ENCODE measurements at places on chromosomes 13 and 19. TPM values are rescaled to one million over a fixed set of nuclear protein-coding genes. Genes with fewer than 3 reads are reported as not detected.

GRCh38 chr13:85685436-85685835 lies 113.8 kb downstream of the SLITRK6 start:
- no peak for DNase-seq

DNA sequence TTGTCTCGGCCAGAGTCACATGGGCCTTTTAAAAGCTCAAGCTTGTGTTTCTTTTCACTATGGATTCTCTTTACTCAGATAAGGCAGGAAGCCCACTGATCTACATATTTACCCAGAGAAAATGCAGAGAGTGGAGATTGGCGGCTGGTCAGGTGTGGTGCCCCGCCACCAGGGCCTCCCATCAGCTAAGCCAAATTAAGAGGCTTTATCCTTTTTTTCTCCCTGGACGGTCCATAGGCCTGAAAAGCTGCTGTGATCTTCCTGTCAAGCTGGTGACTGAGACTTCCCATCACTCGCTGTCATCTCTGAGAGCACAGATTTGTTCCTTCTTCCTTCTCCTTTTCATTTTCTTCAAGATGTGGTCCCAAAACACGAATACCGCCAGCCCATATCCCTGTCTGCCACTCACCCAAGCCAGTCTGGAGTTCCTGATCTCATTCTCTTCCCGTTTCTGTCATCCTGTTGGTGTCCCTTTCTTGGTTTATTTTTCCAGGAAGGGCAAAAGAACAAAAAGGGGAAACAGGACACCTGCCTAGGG lies 1.9 kb downstream of the SAFB start:
- DNase-seq = no peak

DNA sequence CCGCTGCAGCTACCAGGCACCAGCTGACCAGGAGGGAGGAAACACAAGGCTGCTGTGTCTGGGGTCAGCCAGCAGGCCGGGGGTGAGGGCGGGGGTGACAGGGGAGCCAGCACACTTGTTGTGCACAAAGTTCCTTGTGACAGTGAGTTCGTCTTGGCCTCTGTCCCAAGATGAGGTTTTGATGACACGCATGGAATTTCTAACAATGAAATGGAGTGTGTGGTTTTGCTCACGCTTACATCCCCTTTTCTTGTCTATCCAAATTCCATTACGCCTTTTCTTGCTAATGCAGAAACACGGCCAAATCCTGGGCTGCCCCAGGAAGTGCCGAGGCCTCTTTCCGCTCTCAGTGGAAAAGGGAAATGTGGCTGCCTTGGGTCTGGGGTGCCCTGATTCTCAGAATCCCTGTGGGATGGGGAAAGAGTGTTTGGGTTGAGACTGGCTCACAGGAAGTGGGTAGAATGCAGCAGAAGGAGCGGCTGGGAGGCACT lies 73.8 kb downstream of the GADD45B start:
- peak; percentile 91 for DNase-seq

DNA sequence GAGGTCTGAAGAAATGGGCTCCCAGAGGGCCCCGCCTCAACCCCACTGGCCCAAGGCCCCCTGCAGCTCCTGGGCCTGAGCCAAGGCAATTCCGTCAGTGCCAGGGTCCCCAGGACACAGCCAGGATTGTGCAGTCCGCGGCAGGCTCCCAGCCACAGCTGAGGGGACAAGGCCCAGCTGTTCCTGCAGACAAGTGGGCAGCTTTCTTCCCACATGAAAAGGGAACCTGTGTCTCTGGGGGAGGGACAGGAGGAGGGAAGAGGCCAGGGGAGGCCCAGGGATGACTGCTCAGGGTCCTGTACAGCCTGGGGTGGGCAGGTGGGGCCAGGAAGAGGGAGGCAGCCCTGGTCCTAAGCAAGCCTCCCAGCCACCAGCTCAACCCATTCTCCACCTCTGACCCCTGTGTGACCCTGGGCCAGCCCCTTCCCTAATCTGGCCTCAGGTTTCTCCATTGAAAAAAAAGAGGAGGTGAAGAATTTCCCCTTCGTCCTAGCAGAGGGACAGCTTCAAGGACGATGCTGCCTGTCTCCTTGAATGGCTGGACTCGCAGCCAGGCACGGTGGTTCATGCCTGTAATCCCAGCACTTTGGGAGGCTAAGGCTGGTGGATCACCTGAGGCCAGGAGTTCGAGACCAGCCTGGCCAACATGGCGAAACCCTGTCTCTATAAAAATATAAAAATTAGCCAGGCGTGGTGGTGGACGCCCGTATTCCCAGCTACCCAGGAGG lies 20.5 kb upstream of the VSTM2B start:
- DNase-seq = no peak

DNA sequence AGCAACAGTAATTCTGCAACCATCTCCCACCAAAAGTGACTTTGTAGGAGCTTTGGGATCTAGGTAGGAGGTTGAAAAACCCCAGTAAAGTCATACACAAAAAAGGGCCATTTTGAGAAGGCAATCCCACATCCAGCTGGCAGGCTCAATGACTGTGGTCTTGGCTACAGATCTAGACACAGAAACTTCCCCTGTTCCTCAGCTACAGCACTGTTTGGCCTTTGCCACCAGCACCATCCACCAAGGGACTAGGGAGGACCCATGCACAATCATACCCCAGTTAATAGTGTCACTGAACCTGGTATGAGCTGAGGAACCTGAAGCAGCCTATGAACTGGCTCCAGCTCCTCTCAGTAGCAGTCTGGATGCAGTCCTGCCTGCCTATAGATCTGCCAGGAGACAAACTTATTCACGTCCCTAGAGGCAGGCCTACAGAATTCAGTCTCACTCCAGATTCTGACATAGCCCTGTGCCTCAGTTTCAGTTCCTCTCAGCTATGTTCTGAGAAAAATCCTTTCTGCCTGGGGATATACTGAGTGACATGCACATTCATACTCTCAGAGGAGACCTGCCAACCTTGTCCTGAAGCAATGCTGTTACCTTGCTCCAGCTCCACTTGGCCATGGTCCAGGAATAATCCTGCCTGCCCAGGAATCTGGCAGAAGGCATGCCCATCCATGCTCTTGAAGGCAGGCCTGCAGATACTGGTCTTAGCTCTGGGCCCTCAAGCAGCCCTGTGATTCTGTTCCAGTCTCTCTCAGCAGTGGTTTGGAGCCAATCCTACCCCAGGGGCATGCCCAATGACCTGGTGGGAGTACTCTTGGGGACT lies 2048.3 kb upstream of the PCDH20 start:
- DNase-seq = no peak

DNA sequence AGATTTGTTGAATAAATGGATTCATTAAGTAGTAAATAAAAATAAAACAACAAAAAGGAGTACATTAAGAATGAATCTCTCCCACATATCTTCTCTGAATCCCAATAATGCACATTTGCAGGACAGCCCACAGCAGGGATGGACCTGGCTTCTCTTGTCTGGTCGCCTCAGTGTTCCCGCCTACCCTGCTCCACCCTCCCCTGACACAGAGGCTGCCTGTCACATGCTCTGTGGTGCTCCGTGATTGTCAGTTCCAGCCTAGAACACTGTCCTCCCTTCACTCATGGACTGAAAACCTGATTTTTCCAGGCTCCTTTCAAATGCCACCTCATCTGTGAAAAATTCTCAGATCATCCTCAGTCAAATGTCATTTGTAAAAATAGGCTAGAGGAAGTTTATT lies 94.5 kb upstream of the GPR12 start:
- DNase-seq = no peak

GRCh38 chr19:10306327-10306726 lies 3.3 kb downstream of the ZGLP1 start:
- DNase-seq = no peak

GRCh38 chr13:30526612-30527495 lies 61.1 kb upstream of the HMGB1 start:
- DNase-seq = no peak

- DNase-seq = no peak
Measured at GRCh38 chr13:27018344-27018861, 153.2 kb downstream of the USP12 start.

GRCh38 chr19:33231511-33231910 lies 5.9 kb upstream of the SLC7A10 start:
- no peak for DNase-seq

GRCh38 chr19:10567656-10568055 lies 1.1 kb downstream of the CDKN2D start:
- no peak for DNase-seq

DNA sequence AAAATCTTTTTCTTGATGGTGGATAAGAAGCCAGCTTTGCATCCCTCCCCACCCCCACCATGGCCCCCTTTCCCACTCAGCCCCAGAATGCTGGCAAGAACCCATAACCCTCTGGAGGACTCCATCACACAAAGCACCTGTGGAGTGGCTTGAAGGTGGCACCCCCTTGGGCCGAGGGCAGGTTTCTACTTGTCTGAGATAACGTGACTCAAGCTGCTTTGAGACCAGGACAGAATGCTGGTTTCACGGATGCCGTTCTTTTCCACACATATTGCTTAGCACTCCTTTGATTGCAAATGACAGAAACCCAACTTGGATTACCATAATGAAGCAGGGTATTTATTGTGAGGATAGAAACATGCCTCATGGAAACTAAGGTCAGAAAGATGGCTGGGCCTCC lies 82.2 kb downstream of the LACC1 start:
- DNase-seq = no peak

DNA sequence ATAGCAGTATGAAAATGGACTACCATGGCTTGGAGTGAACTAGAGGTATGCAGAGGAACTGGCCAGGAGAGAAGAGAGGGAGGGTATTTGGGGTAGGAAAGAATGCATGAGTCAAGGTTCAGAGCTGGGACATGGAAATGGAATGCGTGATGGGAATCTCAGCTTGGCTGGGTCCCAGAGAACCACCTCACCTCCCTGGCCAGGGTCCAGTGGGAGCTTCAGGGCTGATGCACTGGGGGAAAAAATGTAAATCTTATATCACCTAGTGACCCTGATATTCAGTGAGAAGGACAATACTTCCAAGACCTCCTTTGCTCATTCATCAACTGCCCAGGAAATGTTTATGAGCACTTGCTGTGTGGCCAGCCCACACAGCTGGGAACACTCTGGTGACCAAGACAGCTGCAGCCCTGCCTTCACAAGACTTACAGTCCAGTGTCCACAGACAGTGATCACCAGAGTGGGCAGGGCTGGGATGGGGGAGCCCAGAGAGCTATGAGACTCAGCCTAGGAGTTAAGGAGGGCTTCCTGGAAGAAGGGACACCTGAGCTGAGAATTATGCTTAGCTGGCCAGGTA lies 12.8 kb downstream of the IGSF23 start:
- DNase-seq = no peak

Gene CYP2A6
- total RNA-seq = not detected

Gene ZNF780A
- total RNA-seq = 14.6 TPM

Gene MATK
- total RNA-seq = 22.6 TPM

Gene TYROBP
- total RNA-seq = 367 TPM

Gene AMER2
- total RNA-seq = not detected
